Bronchial epithelial cell (primary cell): ENCODE measurements at places on chromosomes 6 and 20. TPM values are rescaled to one million over a fixed set of nuclear protein-coding genes. Genes with fewer than 3 reads are reported as not detected.

STK38 gene
- 13.7 and 19.6 TPM in 2 replicates for total RNA-seq

AMD1 gene
- 170 and 171 TPM in 2 replicates for total RNA-seq

GRCh38 chr6:163288066-163288465 is 126.5 kb upstream of the QKI start:
- DNase-seq, result no peak

DNA sequence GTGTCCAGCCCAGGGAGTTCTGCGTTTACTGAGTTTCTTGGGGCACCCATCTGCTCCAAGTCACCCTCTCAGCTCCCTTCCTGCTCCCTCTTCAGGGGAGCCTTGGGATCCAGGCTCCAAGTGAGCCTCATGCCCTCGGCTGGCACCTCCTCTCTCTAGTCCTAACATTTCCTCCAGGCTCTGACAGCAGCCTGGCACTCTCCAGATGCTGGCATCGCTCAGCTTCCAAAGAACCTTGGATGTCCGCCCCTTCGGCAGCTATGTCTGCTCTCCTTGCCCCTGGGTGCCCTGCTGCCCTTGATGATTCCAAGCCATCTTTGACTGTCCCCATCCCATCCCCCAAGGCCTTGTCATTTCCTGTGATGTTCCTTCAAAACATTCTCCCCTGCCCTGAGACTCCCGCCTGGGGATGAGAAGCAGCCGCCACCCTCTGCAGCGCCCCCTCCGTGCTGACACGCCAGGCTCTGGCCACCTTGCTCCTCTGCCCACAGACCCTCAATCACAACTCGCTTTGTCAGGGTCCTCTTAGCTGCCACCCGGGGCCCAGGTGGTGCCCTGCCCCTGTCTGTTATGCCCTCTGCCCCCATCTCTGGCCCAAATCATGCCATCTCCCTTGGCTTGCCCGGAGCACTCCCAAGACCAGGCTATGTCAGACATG is 6.6 kb upstream of the GFRA4 start:
- DNase-seq, result no peak

DNA sequence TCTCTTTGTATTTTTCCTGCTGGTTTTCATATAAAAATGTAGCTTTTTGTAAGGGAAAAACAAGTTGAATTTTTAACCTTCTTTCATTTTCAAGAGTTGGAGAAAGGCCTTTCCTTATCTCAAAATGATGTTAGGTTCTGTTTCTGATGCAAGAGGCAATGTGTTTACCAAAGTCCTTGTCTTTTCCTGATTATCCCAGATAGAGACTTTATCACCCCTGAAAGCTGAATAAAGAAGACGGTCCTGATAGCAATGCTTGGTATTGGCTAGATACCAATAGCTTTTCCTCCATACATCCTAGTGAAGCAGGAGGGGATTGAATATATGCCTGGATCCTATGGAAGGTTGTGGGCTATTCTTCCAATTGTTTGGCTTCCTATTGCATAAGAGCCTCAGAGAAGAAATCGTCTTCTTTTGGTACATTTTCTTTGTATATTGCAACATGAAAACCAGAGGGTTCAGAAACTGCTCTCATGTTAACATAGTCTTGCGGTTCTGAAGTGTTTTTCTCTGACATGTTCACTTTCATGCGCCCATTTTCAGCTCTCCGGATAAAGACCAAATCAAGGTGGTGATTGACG is 5.5 kb downstream of the PNLDC1 start:
- DNase-seq, result no peak

GRCh38 chr20:10339609-10340008 is 94.4 kb downstream of the MKKS start:
- DNase-seq, result no peak
